ENCODE measurements at places on chromosomes 5 and 9.

DNA sequence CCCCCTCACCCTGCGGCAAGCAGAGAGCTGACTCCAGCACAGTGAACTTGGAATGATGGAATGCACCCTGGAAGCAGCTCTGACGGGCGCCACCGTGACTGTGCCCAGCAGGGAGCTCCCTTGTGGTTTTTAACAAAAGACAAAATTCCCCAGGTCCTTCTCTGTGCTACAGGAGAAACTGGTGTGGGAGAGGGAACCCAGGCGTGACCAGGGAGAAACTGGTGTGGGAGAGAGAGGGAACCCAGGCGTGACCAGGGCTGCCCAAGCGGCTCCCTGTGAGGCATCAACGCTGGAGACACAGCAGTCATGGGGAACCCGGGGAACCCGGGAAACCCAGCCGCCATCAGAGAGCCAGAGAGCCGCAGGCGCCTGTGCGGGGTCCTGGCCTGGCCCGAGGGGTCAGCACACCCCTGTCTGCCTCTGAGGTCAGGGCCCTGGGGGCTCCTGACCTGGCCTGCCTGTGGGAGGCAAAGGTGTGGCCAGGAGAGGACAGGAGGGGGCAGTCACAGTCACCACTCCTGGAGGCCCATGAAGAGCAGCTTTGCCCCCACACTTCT lies 3.1 kb upstream of the AHRR start:
- no peak for DNase-seq

- DNase-seq: no peak
Observed at GRCh38 chr5:9445826-9446388, 100.0 kb downstream of the SEMA5A start.

DNA sequence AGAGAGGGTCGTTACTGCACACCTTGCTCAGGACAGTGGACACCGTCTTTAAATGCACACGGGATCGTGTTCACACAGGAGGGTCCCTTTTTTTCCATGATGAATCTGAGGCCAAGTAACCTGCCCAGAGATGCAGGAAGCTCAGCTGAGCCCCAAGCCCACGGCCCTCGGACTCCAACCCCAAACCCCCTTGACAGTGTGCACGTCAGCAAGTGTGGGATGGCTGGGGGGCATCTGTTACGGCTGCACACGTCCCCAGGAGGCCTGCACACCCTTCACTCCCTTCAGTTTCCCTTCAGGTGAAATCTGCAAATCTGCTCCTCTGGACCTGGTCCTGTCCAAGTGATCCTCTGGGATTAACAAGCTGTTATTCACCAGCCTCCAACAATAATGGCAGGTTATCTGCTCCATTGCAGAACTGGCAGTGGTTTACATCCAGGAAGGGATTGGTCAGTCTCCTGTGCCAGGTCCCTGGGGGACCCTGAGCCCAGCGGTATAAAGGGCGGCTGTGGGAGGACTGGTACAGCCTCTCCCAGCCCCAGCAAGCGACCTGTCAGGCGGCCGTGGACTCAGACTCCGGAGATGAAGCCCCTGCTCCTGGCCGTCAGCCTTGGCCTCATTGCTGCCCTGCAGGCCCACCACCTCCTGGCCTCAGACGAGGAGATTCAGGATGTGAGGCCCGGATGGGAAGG lies at the start of gene LCN1:
Gene LCN1 (plus strand): TSS at position 525 of the 692 bp plus-strand sequence. CDS start 58 bp downstream, at position 583.
- no peak for DNase-seq

DNA sequence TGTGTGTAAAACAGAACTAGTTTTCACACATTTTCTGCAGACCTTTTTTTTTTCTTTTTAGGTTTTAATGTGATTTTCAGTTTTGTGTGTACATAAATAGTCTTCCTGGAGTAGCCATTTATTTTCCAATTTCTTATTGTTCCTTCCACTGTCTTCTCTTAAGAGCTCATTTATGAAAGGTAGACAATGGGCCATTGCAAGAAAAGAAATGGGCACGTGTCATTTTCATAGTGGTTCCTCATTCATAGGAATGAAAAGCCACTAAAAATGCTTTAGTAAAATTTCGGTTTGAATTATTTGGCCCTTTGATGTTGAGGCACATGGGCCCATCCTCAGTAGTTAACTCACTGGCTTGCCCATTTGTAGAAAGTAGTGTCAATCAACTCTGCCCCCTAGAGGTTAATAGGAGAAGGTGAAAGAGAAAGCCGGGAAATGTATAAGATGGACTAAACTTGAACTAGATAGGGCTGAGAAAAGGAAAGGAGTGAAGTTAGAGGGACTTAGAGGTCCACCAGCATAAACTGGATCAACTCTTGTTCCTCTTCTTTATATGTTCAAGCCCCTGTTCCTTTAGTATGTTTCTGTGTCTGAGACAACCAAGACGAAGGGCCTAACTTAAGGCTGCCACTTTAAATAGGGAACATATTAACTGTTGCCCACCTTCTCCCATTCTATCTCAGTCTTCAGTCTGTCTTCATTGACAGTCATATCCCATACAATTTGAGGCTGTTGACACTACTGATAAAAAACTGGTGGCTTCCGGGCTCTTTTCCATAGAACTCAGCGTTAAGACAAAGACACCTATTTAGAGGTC lies 72.6 kb downstream of the SMARCA2 start:
- DNase-seq: peak; percentile 19

- no peak for DNase-seq
Observed at GRCh38 chr9:132986640-132987620, 8.4 kb downstream of the GFI1B start.

DNA sequence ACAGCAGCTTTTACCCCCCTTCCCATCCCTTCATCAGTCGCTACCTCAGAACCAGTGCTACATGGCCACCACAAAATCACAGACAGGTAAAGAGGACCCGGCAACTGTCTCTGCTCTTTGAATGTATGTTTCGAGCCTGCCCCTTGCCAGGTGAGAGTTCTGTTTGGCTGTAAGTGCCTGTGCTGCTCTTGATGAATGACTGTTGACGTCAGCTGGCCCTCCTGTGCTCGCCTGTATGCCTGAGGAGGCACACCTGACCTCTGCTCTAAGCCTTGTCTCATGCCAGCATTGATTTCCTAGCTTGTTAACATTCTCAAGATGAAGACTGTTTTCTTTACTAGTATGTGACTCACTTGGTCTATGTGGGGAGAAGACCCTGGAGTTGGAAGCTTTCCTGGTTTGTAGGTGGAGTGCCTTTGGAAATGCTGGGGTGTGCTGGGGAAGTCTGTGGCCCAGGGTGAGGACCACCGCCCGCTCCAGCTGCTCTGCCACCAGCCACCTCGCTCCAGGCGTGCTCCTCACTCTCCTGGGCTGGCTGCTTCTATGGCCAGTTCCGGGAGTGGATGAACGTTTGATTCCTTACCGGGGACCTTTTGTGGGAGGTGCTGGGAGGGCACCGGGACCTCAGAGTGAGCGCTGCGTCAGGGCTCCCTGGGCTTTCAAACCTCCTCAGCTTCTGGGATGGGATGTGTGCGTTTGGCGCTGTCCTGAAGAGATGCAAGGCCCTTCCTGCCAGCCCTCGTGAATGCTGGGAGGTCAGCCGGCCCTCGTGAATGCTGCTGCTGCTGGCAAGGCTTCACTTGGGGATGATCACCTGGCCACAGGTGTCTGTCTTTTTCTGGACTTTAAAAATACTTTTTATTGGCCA lies 109.9 kb downstream of the EHMT1 start:
- no peak for DNase-seq

GRCh38 chr5:180673371-180674089 lies 24.1 kb upstream of the FLT4 start:
- DNase-seq: no peak

DNA sequence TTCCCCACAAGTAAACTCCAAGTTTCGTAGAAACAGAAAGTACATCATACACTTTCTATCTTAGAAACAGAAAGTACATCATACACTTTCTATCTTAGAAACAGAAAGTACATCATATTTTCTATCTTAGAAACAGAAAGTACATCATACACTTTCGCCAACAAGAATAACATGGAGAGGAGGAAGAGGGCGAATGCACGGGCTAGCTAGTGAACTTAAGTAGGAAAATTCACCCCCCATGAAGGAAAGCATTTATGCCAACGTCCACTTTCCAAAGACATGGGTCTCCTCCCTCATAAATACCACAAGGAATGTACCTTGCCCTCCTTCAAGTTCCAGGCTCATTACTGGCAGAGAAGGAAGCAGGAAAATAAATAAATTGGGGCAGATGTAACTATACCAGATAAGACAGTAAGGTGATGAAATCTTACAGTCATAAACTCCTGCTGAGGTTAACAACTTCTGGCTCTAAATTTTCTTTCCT lies 64.7 kb downstream of the FRMD3 start:
- DNase-seq: no peak

DNA sequence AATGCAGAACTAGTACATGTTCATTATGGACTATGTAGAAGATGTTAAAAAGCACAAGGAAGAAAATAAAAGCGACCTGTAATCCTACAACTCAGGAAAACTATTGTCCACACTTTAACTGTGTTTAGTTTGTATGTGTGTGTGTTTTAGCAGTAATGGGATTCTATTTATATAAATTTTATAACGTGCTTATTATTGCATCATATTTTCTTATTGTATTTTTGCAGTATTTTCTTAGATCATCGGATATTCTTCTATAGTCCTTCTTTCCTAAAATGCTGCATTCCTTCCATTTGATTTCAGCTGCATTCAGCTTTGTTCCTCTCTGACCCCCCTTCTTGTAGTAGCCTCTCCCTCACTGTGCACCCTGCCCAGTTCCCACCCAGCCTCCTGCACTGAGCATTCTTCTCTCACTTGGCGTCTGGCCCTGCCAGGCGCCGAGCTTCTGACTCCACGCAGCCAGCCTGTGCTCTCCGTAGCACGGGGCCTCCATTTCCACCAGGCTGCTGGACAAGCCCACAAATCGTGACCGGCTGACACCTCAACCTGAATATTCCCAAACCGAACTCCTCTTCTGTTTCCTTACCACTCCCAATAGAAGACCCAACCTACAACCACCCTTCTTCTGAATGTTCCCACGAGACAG lies 39.9 kb downstream of the MVB12B start:
- DNase-seq: peak; percentile 81

DNA sequence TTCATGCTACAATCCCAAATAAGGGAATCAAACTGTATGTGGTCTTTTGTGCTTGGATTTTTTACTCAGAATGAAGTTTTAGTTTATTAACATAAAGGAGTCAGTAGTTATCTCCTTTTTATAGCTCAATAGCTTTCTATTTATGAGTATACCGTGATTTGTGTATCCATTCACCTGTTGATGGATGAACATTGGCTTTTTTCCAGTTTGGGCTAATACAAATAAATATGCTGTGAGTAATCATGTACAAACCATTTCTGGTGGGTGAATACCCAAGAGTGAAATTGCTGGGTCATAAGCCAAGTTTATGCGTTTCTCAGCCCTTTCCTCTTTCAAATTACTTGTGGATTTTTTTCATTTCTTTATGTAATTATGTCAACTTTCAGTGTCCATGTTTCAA lies 395.3 kb downstream of the OSTF1 start:
- DNase-seq: no peak

GRCh38 chr5:31553863-31554262 lies 21.8 kb downstream of the C5orf22 start:
- DNase-seq: no peak

DNA sequence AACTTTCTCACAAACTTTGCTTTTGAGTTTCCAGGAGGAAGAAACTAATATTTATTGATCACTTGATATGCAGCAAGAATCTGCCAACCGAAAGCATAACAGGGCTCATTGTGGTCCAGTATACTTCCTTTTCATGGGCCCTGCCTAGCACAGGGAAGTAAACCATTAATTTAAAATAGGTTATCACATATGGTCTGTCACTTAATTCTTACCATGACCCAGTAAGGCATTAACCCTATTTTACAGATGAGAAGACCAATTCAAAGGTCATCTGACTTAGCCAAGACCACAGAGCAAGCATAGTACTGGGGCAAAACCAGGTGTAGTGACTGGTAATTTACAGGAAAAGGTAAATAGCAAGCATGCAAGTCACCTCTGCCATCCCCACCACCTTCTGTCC lies 336.9 kb upstream of the DMAC1 start:
- DNase-seq: no peak

- no peak for DNase-seq
Observed at GRCh38 chr9:4423207-4423610, 67.1 kb upstream of the SLC1A1 start.

- no peak for DNase-seq
Observed at GRCh38 chr5:72300590-72301339, 19.3 kb downstream of the MRPS27 start.

GRCh38 chr5:176789873-176790615 lies 20.3 kb upstream of the UNC5A start:
- no peak for DNase-seq

- no peak for DNase-seq
Observed at GRCh38 chr9:4226331-4227250, 73.3 kb downstream of the GLIS3 start.

- DNase-seq: no peak
Observed at GRCh38 chr5:9168791-9169556, 376.9 kb downstream of the SEMA5A start.

DNA sequence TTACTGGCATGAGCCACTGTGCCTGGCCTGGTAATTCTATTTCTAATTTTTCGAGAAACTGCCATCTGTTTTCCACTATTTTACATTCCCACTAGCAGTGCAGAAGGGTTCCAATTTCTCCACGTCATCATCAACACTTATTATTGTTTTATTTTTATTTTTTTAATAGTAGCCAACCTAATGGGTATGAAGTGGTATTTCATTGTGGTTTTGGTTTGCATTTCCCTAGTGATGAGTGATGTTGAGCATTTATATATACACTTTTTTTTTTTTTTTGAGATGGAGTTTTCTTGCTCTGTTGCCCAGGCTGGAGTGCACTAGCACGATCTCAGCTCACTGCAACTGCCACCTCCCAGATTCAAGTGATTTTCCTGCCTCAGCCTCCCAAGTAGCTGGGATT lies 28.3 kb downstream of the WWC1 start:
- no peak for DNase-seq

DNA sequence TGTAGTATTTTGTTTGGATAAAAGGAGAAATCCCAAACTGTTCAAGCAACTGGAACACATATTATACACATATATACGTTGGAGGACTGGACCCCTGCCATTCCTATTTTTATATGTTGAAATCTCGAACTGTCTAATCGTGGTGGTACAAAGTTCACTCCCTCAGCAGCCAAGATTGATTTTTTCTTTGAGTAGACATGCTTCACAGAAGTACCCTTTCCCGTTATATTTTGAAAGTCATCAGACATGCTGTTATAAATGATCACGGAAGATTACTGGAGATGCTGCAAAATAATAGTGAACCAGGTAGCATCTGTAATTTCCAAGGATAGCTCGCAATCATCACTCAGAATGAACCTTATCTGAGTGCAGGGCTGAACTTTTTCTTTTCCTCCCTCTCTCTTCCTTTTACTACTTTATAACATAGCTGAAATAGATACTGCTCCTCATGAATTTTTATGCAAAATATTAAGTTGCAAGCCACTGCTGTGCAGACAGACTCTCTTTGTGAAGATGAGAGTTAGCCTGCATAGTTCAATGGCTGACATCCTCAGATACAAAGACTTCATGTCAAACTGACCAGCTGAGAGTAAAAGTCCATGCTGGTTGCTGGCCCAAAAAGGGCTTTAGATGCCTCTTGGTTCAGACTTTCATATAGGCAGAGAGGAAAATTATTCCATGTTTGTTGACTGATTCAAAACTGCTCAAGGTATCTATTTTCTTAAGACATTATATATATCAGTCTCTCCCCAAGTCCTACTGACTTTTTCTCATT lies 451.9 kb downstream of the TMEM38B start:
- no peak for DNase-seq

- no peak for DNase-seq
Observed at GRCh38 chr5:146041180-146041789, 64.1 kb downstream of the PLAC8L1 start.
